Stimulated activated CD8-positive, alpha-beta memory T cell treated with anti-CD3 and anti-CD28 coated beads, Interleukin-2, amount 100 ng/mL, for 48 hours (primary cell): ENCODE measurements at places on chromosomes 6 and 20.

DNA sequence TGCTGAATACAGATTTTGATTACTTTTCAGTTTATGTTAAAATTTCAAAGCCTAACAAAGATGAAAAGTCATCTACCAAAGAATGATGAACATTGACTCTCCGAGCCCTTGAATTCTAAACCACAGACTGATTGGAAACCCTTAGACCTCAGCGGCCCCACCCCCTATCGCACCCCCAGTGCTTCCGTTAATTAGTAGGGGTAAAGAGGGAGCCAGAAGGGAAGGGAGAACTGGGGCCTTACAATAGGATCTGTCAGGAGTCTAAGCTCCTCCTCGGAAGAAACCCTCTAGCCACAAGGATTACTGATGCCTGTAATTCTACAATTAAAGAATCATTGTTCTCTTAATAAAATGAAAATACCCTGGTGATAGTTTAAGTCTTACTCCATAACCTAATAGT is 79.7 kb upstream of the JARID2 start:
- DNase-seq = no peak

DNA sequence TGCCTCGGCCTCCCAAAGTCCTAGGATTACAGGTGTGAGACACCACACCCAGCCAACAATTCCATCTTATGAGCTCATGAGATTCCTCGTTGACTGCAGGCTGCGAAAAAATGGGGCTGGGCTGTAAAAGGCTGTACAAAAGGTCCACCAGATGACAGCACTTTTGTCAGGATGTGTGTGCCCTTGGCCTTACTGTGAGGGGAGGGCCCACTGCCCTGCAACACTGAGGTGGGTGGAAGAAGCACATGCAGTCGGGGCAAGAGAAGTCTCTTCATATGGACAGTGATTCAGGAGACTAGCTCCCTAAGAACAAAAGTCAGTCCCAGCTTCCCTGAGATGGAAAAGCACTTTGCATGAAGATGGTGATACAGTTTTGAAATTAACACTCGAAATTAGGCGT is 50.5 kb downstream of the KCTD20 start:
- no peak for DNase-seq

GRCh38 chr6:53070806-53071205 is 5.6 kb downstream of the FBXO9 start:
- no peak for DNase-seq

- DNase-seq = no peak
Observed at GRCh38 chr6:46888031-46888430, 33.7 kb downstream of the ADGRF5 start.

DNA sequence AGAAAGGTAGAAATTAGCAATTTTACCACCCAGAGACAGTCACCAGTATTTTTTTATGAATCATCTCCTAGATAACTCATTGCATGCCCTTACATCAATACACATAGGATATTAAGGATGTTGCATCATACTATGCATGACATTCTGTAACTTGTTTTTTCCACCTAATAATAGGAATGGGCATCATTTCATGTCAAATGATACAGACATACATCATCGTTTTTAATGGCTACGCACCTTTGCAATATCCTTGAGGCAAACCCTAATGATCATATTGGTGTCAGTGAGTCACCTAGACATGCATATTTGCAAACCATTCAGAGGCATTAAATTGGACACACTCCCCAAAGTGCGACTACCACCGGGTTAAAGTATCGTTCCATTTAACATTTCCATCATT is 309.7 kb upstream of the AGPAT4 start:
- no peak for DNase-seq

DNA sequence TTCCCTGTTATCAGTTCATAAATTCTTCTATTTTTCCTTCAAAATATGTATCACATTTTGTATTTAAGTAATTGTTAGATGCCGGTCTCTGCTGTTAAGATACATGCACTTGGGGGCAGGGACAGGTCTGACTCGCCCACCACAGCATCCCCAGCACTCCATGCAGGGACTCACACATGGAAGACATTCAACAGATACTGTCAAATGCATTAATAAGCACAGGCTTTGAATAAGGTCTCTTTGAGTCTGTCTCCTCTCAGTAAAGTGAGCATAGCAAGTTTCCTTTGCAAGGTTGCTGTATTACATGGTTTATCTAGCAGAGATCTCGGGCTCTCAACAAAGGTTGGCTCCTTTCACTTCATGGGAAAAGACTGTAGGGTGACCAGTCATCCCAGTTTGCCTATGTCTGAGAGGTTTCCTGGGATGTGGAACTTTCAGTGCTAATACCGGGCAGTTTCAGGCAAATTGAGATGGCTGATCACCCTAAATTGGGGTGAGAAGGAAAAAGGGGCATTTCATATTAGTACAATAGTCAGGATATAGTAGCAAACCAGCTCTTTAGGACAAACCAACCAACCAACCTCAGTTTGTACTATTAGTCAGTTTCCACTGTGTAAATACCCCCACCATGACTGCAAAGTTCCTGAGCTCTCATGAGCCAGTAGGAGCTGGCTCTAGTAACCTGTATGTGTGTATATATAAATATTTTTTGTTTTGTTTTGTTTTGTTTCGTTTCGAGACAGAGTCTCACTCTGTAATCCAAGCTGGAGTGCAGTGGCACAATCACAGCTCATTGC is 15.0 kb downstream of the JPH2 start:
- DNase-seq = no peak

DNA sequence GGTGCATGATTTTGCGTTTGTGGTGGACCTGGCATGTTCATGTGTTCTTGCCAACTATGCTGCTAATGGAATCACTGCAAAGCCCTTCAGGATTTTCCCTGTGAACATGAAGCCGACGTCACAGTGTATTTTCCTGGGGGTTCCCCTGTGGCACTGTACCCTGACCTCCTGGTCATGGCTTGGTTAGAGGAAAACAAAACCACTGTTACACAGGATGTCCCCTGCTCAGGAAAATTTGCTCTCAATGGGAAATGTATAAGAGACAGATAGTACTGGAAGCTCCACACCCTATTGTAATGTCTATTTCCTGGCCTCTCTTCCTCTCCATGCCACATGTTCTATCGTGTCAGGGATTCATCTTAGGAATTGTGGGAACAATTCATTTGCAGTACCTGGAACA is 19.7 kb downstream of the TSHZ2 start:
- no peak for DNase-seq

DNA sequence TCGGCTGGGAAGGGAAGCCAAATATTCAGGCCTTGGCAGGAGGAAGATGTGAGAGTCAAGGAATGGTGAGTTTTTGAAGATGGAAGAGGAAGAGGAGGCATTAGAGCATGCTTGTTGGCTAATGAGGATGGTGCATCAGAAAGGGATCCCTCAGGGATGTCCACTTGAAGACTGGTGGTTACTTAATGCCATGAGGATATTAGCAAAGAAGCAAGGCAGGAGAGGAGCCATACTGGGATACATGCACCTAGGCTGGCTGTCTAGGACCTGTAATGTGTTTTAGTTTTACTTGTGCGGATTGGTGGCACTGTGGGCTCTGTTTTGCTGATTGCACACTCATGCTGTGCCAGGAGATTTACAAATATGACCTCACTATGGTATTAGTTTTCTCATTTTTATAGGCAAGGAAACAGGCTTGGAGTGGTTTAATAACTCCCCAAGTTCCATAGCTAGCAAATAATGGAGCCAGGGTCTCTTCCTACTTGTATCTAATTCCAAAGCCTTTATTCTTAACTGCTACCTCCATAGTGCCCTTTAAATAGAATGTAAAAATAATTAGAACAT is 37.8 kb downstream of the NCOA7 start:
- no peak for DNase-seq

- DNase-seq = no peak
Observed at GRCh38 chr20:29689411-29690225, 1567.8 kb upstream of the DEFB115 start.

DNA sequence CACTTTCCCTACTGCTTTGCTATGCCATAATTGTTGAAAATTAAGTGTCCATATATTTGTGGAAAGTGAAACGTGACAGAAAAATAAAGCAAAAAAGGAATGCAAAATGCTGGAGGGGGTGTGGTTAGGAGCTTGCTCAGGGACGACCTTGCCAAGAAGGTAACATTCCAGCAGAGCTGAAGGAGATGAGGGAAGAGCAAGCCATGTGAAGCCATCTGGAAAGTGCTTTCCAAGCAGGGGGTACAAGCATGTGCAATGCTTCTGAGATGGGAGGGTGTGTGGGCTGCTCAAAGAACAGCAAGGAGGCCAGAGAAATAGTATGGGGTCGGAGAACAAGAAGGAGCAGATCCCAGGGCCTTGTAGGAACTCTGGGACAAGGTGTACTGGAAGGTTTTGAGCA is 161.7 kb downstream of the ISM1 start:
- no peak for DNase-seq

DNA sequence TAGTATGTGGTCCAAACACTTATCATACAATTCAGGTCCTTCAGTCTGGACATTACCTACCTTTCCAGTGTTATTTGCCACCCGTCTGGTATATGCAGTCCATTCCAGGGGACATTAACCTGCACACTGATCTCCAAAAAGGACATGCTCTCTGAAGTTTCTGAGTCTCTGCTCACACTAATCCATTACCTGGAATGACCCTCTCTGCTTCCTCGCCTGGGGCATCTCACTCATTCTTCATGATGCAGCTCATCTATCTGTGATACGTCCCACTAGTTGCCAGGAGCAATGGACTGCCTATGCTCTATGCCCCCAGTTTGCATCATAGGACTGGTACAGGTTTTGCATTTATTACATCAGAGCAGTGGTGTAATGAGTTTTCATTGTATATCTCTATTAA is 5.9 kb upstream of the TUBB2B start:
- DNase-seq = no peak

- no peak for DNase-seq
Observed at GRCh38 chr6:15621203-15622044, 41.4 kb downstream of the DTNBP1 start.

DNA sequence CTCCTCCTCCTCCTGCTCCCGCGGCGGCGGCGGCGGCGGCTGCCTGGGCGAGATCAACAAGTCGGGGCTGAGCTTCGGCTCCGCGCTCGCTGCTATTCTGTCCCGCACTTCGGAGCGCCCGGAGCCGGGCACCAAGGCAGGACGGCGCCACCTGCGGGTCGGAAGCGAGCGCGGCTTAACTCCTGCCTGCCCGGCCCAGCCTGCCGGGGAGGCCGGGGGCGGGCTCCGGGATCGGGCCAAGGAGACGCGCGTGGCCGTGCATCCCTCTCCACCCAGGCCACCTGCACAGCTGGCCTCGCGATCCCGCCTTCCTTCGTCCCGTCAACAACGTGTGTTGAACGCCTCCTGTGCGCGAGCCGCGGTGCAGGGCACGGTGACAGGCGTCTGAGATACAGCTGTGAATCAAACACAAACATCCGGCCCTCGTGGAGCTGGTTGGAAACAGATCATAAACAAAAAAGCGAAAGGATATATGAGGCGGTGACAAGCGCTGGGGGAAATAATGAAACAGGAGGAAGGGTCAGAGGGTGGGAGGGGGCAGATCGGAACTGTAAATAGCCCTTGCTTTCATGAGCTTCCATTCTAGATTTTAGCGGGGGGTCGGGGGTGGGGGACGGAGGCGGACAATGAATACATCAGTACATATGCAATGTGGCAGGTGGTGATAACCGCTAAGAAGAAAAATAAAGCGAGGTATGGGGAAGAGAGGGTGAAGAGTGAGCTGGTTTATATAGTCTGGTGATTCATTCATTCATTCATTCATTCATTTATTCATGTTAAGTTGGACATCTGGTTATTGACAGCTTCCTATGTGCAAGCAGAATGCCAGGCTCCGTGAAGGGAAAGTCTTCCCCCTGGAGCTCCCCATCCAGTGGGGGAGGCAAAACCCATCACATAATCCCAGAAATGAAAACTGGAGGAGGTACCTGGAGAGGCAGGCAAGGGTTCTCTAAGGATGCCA is 2.0 kb upstream of the KCNB1 start:
- peak; percentile 58 for DNase-seq

- no peak for DNase-seq
Observed at GRCh38 chr6:137200288-137200687, 18.9 kb downstream of the IFNGR1 start.

- DNase-seq = no peak
Observed at GRCh38 chr20:61754976-61755778, 310.5 kb downstream of the TAF4 start.

- DNase-seq = peak; percentile 66
Observed at GRCh38 chr6:149082320-149082719, 235.2 kb upstream of the TAB2 start.

DNA sequence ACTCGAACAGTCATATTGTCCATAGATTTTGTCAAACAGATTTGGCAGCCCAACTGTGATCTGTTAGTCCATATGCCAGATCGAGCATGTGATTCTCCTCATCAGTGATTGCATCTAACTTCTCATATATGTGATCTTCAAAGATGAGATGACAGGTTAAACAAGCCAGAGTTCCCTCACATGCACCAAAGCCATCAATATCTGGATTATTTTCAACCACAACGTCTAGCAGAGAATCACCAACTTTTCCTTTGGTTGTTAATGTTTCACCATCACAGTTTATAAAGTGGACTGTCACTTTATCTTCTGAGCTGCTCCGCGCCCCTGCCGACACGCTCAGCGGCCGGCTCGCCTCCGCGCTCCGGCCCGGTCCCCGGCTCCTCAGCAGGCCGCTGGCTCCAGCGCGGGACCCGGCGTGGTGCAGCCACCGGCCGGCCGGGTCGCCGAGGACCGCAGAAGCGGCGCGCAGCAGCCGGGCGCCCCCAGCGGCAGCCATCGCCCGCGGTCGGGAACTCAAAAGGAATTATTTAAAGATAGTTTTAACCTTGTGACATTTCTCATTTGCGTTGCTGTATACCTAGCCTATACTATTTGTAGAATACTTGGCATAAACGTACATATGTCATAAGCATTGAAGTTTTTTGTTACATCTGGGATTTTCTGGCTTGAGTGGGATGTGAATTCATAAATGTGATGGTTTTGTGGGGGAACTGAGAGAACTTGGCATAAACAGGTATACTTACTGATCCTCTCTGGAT is 40.1 kb upstream of the DYNLRB1 start:
- peak; percentile 13 for DNase-seq

GRCh38 chr6:29494131-29494530 is 6.4 kb upstream of the MAS1L start:
- DNase-seq = no peak

DNA sequence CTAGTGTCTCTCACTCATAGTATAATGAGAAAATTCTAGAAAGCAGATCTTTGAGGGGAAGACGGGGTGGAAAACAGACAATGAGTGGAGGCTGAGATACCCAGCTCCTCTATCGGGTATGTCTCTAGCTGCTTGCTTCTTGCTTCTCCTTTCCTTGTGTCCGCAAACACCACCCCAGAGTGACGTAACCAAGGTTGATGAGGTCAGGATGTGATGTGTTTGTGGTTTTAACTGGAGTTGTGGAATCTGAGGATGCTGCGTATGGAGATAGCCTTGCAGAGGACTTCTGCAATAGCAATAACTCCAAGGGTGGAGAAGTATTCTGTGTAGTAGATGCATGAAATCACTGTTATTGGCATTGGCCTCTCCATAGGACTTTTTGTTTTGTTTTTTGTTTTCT is 132.7 kb upstream of the IFNGR1 start:
- DNase-seq = no peak

DNA sequence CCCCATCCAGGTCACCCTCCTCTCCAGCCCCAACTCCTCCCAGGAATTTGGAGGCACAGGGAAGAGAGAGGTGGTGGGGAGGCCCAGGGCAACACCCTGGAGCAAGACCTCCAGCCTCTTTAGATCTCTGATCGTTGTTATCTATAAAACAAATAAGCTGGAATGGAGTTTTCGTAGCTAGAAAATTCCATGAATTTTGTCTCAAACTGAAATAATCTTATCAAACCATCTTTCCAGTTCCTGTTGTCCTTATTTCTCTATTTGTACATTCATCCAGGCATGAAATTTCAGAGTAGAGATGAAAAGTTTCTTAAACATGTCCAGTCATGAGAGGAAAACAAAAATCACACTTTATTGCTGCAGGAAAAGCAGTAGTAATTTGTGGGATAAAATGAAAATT is 6.2 kb upstream of the SLC4A11 start:
- no peak for DNase-seq
